ENCODE measurements at places on chromosomes 6 and 20.

GRCh38 chr20:48739395-48740291 lies 88.2 kb downstream of the PREX1 start:
- H3K36me3 ChIP-seq, result no peaks in the 10 kb centered on the region
- DNase-seq, result no peak
- no peaks in the 10 kb centered on the region for H3K4me1 ChIP-seq
- no peak overlapping the region for H3K27ac ChIP-seq

GRCh38 chr20:16419138-16419715 lies 154.0 kb downstream of the KIF16B start:
- no peak overlapping the region for H3K4me3 ChIP-seq
- H3K4me1 ChIP-seq, result peaks cover 8% of the 10 kb centered on the region
- DNase-seq, result no peak
- no peaks in the 10 kb centered on the region for H3K27me3 ChIP-seq

GRCh38 chr6:16316741-16317251 lies 78.4 kb downstream of the GMPR start:
- no peak overlapping the region for H3K4me3 ChIP-seq
- DNase-seq, result no peak
- no peak overlapping the region for H3K27ac ChIP-seq
- H3K4me1 ChIP-seq, result peaks cover 10% of the 10 kb centered on the region
- no peaks in the 10 kb centered on the region for H3K27me3 ChIP-seq

- DNase-seq, result no peak
- no peak overlapping the region for H3K27ac ChIP-seq
- H3K36me3 ChIP-seq, result no peaks in the 10 kb centered on the region
Observed at GRCh38 chr20:37479925-37480691, 40.9 kb upstream of the NNAT start.

- no peak overlapping the region for H3K27ac ChIP-seq
- no peak for DNase-seq
- H3K27me3 ChIP-seq, result no peaks in the 10 kb centered on the region
- no peaks in the 10 kb centered on the region for H3K4me1 ChIP-seq
Observed at GRCh38 chr6:142265476-142265875, 36.3 kb upstream of the ADGRG6 start.

DNA sequence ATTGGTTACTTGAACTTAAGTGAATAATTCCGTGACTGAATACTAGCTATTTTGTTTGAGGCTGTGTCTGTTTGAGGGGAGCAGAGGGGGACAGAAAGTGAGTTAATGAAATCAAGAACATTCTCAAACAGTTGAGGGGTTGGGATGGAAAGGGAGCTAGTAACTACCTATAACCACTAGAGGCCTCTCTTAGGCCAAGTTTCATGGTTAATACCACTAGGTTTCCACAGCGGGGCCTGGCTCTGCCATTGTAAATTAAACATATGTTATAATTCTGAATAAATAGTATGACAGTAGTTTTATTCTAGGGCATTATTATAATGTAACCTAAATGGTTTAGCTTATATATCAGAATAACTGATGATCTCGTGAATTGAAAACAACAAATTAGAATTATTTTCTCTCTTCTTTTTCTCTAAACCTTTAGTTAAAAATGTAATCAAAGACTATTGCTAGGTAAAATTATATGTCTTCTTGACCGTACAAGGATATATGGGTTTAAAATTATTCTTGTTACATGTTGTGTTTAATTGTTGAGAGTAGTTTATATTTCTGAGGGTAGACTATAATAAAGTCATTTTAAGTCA lies 108.1 kb downstream of the BCKDHB start:
- no peaks in the 10 kb centered on the region for H3K36me3 ChIP-seq
- peaks cover 22% of the 10 kb centered on the region for H3K4me1 ChIP-seq
- no peak overlapping the region for H3K4me3 ChIP-seq
- H3K27ac ChIP-seq, result no peak overlapping the region
- no peaks in the 10 kb centered on the region for H3K27me3 ChIP-seq
